Stimulated activated CD8-positive, alpha-beta memory T cell treated with anti-CD3 and anti-CD28 coated beads, Interleukin-4, amount 100 ng/mL, for 1 hour (primary cell): ENCODE measurements at places on chromosomes 6 and 20.

DNA sequence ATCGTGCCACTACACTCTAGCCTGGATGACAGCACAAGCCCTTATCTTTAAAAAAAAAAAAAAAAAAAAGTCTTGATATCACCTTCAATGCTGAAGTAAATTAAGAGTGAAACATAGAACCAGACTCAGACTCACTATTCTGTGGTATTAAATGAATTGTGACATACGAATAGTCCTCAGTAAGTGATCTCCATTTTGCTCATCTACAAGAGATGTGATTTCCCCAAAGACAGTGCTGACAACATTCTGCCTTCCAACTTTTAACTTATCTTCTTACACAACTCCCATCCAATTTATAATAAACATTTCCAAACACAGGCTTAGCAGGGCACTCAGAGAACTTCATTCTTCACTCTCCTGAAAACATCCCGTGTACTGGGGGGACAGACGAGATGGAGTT, 8.0 kb downstream of the ZBTB24 start:
- DNase-seq, result no peak

DNA sequence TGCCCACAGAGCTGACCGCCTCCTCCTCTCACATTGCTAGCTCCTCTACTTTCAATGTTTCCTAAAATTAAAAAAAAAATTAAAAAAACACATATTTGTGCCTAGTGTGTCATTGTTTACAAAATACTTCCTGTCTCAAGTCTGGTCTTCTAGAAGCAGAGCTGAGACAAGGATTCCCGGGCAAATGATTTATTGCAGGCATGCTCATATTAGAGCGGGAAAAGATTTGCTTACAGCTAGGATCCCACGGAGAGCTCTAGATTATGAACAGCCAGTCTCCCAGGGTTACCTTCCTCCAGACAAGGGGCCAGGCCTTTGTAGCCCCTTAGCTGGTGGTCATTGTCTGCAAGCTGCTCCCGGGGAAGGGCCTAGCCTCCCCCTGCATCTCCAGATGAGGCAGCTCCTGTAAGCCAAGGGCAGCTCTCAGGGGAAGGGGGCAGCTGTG, 9.4 kb downstream of the PACSIN1 start:
- no peak for DNase-seq

DNA sequence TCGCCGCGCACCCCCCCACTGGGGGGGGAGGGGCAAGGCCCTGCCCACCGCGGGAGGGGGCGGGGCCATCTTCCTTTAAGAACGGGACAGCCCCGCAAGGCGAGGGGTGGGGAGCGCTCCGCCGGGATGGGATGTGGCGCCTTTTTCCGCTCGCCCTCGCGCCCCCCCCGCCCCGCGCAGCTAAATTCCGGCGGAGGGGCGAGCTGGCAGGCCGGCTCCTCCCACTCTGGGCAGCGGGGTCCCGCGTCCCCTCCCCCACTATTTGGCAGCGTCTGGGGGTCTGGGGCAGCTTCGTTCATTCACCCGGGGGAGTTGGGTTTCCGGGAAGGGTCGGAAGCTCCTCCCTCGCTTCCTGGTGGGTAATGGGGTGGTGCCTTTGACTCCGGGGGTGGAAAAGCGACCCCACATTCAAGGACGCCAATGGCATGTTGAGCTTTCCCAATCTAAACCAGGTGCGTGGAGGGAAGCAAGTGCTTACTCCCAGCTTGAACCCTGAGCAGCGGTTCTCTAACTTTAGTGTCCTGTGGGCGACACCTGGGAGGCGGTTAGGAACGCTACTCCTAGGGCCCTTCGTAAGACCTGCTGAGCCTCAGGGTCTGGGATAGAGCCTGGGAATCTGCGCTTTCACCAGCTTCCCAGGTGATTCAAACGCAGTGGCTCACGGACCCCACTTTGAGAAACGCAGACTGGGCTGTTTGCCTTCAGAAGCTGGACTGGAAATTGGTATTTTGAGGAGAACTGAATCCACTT, 927 bp downstream of the ASXL1 start:
- DNase-seq, result peak; percentile 42

DNA sequence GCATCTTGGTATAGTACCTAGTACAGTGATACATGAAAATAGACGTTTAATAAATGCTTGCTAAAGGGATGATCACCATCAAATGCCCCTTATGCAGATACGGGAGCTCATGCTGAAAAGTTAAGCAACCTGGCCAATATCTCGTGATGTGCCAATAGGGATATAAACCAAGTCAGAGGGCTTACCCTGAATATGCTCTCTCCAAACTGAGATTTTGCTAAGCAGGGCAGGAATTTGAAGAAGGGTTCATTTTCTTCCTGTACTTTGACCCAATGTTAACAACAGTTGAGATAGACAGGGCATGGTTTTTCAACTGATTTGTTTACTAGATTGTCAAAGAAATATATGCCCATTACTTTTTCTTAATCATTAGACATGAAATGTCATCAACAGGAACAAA, 219.3 kb upstream of the PREP start:
- DNase-seq, result no peak

GRCh38 chr6:81475646-81476045, 276.8 kb downstream of the TENT5A start:
- DNase-seq, result no peak

DNA sequence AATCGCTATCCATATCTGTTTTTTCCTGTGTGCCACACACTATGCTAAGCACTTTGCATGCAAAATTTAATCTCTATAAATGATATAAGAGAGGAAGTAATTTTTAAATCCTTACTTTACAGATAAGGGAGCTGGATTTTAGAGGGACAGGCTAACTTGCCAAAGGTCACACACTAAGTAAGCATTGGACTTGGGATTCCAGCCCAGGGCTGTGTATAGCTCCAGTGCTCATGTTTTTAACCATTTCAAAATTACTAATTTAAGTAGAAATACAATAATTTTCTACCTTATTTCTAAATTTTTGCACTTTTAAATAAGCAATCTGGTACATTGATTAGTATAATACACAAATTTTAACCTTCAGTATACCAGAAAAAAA, 144.6 kb downstream of the UST start:
- DNase-seq, result no peak

- DNase-seq, result no peak
Measured at GRCh38 chr6:28209753-28210535, 15.1 kb upstream of the ZSCAN9 start.

GRCh38 chr20:33648396-33649004, 13.6 kb upstream of the C20orf144 start:
- DNase-seq, result no peak

DNA sequence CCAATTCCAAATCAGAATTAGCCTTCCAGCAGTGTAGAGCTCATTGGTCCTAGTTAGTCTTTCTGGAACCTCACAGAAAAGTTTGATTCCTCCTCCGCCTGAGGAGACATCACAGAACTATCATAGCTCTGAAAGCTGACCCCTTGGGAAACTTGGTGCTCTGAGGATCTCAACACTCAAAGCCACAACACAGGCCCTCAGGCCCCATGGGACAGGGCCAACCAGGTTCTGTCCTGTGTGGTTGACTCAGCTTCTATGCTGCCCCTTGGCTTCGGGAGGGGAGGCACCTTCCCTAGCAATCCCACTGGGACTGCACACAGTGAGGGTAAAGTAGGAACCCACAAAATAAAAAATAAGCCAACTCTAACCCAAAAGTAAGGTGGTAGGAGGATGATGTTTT, 237.5 kb upstream of the ECI2 start:
- no peak for DNase-seq

- DNase-seq, result no peak
Measured at GRCh38 chr6:162100096-162100495, 627.5 kb downstream of the PRKN start.
